ENCODE measurements at places on chromosomes 6 and 20.

- DNase-seq = no peak
Measured at GRCh38 chr20:45279992-45280391, 25.6 kb upstream of the SLPI start.

GRCh38 chr6:74369556-74369993 is 673.6 kb downstream of the CD109 start:
- no peak for DNase-seq

GRCh38 chr20:34922654-34923381 is 32.8 kb downstream of the GSS start:
- DNase-seq = no peak

DNA sequence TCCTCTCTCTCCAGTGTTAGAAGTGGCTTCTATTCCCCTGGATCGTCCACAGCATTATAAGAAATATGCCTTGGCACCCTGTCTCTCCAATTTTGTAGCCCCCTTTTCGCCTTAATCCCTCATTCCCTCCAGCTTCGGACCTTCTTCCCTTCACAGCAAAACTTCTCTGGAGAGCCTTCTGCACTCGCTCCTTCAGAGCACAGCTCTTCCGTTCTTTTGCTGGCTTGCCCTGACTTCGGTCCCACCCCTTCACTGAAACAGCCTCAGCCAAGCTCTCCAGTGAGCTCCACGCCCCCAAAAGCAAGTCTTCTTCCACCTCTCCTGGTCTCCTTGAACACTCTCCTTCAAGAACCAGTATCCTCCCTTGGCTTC is 134.7 kb upstream of the RNF24 start:
- DNase-seq = peak; percentile 48

- no peak for DNase-seq
Measured at GRCh38 chr6:149779644-149779963, 30.1 kb downstream of the PCMT1 start.

GRCh38 chr6:116515141-116515540 is 3.7 kb downstream of the CALHM5 start:
- DNase-seq = no peak

GRCh38 chr20:38021087-38021772 is 12.0 kb downstream of the TTI1 start:
- no peak for DNase-seq

DNA sequence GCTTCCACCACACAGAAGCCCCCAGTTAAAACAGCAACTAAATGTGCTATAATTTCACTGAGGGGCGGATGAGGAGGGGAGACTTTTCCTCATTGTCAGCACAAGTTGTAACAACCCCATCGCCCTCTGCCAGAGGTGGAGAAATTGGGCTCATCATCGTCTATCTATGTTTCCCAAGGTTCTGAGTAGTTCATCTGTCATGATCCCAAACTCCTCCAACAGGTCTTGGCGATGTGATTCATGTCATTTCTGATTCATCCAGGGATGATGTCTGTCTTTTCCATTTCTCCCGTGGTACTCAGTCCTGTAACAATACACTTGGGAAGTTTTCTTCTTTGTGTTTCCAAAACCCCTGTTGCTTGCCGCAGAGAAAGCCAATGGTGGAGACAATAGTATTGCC is 51.0 kb downstream of the TFAP2A start:
- no peak for DNase-seq

GRCh38 chr20:20712474-20713243 is at the start of gene RALGAPA2:
Gene RALGAPA2, minus strand, starts transcription at chr20:20712644. Its CDS starts 164 bp downstream, at chr20:20712480.
- DNase-seq = peak; percentile 99

- peak; percentile 67 for DNase-seq
Measured at GRCh38 chr6:15534974-15535373, 127.9 kb downstream of the DTNBP1 start.

DNA sequence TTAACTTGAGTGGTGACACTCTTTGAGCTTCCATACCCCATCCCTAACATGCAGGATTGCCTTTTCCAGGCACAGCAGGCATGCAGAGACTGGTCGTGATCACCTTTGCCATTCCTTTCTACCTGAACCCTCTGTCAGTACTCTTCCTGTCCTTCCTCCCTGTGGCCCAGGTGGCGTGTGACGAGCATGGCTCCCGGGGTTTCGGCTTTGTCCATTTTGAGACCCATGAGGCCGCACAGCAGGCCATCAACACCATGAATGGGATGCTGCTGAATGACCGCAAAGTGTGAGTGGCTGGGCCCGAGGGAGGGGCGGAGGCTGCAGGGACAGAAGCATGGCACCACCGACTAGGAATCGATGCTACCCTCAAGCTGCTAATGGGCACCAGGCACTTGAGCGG is 6.7 kb downstream of the PABPC1L start:
- DNase-seq = no peak

DNA sequence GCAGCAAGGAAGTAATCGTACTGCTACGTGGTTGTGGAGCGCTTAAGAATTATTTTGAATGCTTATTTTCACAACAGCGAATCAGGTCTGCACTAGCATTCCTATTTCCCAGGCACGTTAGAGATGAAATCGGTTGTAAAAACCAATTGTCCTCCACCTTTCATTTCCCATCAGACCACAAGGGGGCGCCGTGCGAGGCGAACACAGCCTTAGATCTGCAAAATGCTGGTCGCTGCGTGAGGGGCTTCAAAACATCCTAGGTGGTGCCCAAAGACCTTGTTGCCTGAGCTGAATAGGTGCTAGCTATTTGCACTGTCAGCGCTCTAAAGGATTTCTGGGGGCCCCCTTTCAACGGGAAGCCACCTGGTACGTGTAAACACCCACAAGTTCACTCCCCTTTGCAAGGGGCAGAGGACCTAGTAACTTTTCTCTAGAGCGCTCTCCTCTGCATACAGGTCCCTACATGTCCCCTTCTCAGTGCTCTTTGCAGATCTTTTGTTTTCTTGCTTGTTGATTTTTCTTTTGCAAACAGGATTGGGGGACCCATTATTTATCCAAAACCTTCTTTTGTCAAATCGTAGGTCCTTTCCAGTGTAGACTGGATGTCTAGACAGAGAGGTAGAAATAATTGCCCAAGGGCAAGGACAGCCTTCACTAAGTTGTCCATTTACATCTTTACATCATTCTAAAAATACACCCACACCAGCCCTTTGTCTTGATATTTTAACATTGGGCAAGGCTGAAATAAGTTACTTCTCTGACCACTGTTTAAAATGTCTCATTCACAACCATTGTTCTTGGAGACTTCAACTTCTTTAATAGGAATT is 59.8 kb downstream of the NEDD9 start:
- DNase-seq = peak; percentile 74

GRCh38 chr6:159445351-159445750 is 247.7 kb downstream of the SOD2 start:
- DNase-seq = no peak

GRCh38 chr6:110523451-110524021 is 47.1 kb upstream of the SLC22A16 start:
- DNase-seq = no peak

- DNase-seq = no peak
Measured at GRCh38 chr6:141195251-141195832, 937.4 kb upstream of the GJE1 start.

DNA sequence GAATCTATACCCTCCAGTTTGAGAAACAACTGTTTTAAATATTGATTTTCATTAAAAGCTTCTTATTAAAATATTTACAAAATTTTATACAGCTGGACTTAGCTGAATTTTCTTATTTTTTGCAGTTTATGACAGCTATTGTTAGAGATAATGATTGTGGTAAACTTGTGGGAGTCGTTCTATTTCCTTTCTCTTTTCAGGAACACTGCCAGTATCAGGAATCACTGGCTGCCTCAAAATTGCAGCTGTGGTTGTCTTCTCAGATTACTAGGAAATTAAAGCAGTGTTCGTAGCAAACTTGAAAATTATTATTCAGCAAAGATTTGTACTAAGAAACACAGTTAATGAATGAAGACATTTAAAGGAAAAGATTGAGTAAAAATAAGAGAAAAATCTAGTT is 311.0 kb downstream of the CENPW start:
- no peak for DNase-seq

DNA sequence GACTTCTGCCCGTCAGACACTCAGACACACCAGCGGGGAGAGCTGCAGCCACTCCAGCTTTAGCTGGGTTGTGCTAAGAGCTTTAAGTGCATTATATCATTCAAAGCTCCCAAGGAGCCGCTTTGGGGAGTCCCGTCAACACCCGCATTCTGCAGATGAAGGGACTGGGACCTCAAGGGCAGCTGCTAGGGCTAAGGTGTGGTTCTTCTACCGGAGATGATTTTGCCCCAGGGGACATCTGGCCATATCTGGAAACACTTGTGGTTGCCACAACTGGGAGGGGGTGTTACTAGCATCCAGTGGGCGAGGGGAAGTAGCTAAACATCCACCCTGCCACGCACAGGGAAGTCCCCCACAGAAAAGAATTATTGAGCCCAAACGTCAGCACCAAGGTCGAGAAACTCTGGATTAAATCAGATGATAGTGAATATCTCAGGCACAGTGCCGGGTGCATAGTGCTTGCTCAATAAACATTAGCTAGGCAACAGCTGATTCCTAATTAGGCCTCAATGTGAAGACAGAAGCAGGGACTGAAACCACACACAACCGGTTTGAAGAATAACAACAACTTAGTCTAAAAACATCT is 29.6 kb downstream of the PMEPA1 start:
- DNase-seq = peak; percentile 44

DNA sequence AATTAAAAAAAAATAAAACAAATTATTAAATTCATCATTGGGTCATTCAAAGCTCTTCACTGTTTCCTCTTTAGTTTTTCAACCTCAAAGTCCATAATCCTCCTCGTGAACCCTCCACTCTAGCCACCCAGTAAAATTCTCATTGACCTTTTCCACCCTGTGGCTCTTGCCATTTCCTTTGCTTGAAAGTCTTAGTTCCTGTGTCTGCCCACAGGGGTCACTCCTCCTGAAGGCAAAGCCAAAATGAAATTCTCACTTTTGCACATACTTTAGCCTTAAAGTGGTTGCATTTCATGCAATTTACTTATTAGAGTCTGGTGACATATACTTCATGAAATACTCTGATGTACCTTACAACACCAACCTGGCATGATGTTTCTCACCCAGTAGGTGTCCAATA is 263.7 kb downstream of the BMP2 start:
- peak; percentile 4 for DNase-seq

DNA sequence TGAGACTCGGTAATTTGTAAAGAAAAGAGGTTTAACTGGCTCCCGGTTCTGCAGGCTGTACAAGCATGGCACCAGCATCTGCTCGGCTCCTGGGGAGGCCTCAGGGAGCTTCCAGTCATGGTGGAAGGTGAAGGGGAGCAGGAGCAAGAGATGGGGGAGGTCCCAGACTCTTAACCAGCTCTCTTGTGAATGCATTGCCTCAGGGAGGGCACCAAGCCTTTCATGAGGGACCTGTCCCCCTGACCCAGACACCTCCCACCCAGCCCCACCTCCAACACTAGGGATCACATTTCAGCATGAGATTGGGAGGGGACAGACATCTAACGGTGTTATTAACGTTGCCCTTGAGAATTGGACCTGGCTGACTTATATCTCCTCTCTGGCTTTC is 68.6 kb downstream of the PTPN1 start:
- no peak for DNase-seq

DNA sequence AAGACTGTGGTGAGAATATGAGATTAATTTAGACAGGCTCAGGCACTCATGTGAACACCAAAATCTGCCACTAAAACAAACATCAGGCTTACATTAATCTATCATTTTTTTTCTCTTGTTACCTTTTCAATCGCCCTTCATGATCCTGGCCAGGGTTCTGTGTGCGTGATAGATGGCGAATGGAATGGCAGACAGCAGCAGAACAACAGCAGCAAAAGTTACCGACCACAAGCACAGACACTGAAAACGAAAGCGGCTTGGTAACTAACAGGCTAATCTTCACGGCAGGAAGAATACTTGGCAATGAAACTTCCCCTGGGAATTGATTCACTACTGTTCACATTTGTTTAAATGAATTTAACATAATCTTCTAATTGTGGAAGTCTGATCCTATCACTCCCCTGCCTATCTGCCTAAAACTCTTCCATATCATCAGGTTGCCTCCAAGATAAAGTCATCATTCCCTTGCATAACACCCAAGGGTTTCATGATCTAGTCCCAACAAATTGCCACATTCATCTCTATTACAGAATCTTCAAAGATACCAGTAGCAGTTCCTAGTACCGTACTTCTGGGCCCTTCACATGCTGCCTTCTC is 28.7 kb downstream of the PTPRK start:
- DNase-seq = no peak

- DNase-seq = no peak
Measured at GRCh38 chr6:43980004-43980795, 147.1 kb downstream of the MRPL14 start.

- peak; percentile 32 for DNase-seq
Measured at GRCh38 chr6:160221423-160221822, 37.2 kb downstream of the SLC22A2 start.

GRCh38 chr6:129787816-129788215 is 73.3 kb downstream of the TMEM244 start:
- no peak for DNase-seq

- DNase-seq = peak; percentile 4
Measured at GRCh38 chr6:112360498-112360897, 13.4 kb downstream of the RFPL4B start.

GRCh38 chr6:152124429-152125074 is 317.1 kb downstream of the ESR1 start:
- peak; percentile 74 for DNase-seq

GRCh38 chr6:18883851-18884250 is 496.7 kb downstream of the RNF144B start:
- DNase-seq = no peak

DNA sequence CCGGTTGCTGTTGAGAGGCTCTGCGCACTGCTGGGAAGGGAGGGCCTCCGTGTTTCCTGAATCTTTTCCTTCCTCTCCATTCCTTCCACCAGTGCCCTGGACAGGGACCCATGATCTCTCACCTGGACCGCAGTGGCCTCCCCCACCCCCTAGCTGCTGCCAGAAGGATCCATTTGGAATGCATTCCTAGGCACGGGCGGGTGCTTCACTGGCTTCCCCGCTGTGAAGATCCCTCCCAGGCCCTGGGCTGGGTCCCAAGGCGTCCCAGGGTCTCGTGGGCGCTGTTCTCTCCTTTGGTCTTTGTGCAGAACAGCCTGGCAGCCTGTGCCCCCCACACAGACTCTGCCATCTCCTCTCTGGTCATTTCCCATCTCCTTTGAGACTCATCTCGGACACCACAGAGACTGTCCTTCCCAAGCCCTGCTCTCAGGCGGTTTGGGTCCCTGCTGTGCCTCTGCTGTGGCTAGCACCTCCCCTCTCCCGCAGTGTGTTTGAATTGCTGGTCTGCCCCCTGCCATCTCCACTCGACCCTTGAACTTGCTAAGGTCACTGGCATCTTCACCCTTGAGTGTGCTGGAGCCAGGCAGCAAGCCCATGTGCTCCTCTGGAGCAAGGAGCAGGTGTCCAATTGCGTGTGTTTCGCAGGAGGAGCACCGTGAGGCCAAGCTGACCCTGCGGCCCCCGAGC is 59.0 kb downstream of the TCP11 start:
- no peak for DNase-seq

Data from hematopoietic multipotent progenitor cell treated with erythropoietin and hydrocortisone succinate and interleukin-3 and kit ligand, for 4 days (in vitro differentiated cells).